Vagina (tissue), 2 donors: ENCODE measurements at places on chromosomes 13 and 19.

GRCh38 chr19:18684642-18684993 lies 1.1 kb downstream of the CRTC1 start:
- no peak for DNase-seq

- DNase-seq: no peak
These were observed 15.2 kb upstream of the TOMM40 start for GRCh38 chr19:44875666-44876451.

DNA sequence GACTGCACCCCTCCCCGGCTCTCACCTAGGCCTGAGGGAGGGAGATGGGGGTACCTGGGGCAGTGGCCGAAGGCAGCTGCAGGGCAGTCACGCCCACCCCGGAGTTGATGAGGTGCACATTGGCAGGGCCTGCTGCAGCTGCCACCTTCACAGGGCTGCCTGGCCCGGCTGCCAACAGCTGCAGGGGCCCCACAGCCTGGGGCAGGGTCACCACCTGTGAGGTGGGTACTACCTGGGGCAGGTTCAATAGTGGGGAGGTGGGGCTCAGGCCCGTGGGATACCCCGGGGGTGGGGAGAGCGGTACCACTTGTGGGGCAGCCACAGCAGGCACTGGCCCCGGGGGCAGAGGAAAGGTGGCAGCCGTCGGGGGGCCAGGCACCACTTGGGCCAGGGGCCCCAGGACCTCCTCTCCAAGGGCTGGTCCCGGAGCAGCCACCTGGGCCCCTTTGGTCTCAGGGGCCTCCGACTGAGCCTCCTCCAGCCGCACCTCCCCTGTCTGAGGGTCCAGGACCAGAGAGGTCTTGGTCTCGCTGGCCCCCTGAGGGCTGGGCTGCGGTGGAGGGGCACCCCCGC lies 2.7 kb downstream of the SIX5 start:
- DNase-seq: no peak

- no peak for DNase-seq
These were observed 2.4 kb downstream of the MARK4 start for GRCh38 chr19:45253396-45254027.

GRCh38 chr13:75687150-75687763 lies 51.1 kb downstream of the LMO7 start:
- DNase-seq: no peak

DNA sequence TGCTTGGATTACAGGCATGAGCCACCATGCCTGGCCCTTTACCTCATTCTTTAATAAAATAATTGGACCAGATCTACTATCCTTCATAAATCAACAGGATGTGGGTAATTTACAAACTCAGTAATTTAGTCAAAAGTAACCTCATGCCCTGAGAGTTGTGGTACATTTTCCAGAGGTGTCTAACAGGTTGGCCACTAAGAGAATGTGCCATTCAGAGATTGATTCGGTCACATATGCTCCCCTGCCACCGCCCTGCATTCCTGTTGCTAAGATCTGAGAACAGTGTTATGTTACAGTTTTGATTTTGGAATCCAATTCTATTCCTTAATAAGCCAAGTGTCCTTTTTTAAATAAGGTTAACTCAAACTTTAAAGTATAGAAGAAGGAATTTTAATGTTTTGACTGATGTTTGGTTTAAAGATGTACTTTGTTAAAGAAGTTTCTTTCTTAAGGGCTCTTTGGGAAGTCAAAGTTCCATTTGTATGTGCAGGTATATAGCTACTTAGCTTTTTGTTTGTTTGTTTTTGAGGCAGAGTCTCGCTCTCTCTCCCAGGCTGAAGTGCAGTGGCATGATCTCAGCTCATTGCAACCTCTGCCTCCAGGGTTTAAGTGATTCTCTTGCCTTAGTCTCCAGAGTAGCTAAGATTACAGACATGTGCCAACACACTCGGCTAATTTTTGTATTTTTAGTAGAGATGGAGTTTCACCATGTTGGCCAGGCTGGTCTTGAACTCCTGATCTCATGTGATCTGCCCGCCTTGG lies 29.2 kb downstream of the PHF11 start:
- no peak for DNase-seq

- DNase-seq: no peak
These were observed 19.9 kb downstream of the ZSWIM9 start for GRCh38 chr19:48190288-48190884.

DNA sequence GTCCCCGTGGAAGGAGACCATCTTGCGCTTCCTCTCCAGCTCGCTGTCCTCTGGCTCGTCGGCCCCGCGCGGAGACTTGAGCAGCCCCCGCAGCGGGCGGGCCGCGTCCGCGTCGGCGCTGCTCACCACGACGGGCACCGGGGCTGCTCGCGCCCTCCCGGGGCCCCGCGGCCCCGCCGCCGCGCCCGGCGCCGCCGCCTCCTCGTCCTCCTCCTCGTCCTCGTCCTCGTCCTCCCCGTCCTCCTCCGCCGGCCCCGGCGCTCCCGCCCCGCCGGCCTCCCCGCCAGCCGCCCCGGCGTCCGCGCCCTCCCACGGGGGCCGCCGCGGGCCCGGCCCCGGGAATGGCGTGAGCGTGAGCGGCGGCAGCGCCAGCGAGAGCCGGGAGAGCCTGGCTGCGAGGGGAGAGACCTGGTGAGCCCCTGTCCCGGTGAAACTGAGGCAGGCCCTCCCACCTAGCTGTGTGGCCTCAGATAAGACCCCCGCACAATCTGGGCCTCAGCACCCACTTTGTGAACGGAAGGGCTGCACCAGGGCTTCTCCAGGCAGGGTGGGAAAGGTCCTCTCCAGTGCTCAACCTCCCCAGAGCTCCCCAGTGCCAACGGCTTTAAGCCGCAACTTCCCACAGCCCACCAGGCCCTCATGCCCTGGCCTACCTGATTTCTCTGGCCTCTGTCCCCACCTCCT lies 17.8 kb downstream of the LMTK3 start:
- no peak for DNase-seq

DNA sequence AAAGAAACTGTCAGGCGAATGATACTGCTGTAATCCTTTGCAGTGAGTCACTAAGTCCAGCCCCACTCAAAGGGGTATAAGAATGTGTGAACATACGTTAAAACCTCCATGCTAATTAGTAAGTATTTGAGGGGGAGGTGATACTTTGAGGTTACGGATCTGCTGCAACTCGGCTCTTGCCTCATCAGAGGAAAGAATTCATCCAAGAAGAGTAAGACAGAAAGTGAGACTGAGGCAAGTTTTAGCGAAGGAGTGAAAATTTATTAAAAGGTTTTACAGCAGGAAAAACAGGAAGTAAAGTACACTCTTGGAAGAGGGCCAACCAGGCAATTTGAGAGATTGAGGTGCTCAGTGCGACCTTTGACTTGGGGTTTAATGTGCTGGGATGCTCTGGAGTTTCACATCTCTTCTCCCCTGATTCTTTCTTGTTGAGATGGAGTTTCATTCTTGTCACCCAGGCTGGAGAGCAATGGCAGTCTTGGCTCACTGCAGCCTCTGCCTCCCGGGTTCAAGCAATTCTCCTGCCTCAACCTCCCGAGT lies 9.8 kb downstream of the CLEC4M start:
- no peak for DNase-seq

GRCh38 chr19:40269216-40269940 lies 15.8 kb downstream of the AKT2 start:
- no peak for DNase-seq

DNA sequence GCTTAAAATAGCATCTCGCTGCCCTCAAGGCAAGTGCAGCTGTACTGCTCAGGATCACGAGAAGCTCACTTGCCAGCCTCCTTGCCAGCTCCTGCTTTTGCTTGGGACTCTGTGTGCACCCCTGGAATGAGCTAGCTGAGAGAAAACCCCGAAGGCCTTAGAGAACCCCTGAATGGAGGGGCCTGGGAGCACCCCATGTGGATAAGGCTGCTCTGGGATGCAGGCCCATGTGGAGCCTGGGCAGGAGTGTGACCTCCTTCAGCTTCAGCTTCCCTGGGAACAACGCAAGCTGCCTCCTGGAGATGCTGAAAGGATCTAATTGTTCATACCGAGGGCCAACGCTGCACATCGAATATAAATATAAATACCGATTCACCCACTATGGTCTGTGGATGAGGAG lies 109.2 kb downstream of the HSPH1 start:
- DNase-seq: no peak

DNA sequence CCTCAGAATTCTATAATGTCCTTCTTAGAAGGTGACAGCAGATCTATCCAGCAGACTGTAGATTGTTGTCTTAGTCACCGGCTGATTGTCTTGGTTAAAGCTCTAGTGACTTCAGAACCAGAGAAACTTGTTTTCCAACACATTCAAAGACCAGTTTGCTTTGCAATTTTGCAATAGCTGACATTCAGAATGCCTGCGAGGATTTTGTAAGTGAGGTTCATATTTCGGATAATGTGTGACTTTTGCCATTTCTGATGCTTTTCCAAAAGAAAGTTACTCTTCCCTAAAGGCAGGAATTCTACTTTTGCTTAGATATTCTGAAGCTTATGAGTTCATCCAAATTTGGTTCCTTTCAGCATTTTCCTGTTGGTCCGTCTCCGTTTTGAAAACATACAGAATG lies 13.2 kb downstream of the SPINT2 start:
- DNase-seq: no peak

- no peak for DNase-seq
These were observed 6.9 kb downstream of the ETFB start for GRCh38 chr19:51359294-51359693.

DNA sequence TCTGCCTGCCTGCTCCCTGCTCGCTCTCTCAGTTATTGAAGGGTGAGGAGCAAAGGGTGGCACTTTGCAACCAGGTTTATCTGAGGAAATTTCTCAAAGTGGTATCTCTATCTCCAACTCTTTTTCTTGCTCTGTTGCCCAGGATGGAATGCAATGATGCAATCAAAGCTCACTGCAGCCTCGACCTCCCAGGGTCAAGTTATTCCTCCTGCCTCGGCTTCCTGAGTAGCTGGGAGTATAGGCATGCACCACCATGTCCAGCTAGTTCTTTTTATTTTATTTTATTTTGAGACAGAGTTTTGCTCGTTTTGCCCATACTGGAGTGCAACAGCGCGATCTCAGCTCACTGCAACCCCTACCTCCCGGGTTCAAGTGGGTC lies 4.9 kb downstream of the ACTMAP start:
- no peak for DNase-seq

DNA sequence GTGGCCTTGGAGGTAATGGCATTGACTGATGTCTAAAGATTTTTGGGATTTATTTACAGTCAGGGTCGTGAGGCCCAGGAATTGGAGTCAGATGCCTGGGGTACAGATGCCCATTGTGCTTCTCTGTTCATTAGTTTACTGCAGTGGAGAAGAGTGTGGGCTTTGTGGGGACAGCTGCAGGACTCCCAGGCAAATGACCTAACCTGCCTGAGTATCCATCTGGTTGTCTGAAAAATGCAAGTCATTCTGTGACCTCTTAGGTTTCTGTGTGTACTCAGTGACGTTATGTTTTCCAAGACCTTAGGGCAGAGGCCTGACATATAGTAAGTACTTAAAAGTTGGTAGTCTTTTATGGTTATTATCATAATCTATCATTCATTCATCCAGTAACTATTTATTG lies 60.5 kb downstream of the SPATA13 start:
- no peak for DNase-seq

DNA sequence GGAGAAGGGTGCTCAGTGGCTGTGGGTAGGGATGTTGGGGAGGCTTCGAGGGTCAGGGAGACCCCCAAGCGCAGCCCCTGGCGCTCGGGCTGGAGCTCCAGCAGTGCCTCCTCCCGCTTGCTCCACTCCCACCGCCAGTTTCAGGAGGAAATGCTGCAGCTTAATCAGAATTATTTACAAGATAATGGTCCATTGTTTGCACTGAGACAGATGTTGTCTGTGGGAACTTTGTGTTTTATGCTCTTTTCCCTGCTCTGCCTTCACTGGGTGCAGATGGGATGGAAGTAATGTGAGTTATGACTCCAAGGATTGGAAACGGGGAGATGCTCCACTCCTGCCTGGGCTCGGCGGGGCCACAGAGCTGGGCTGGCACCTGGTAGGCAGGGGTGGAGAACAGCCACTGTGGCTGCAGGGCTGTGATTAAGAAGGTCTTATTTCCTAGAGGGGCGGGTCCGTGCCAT lies 192.4 kb downstream of the ZNF536 start:
- DNase-seq: no peak

- no peak for DNase-seq
These were observed 844 bp downstream of the ARRDC2 start for GRCh38 chr19:18008814-18009213.

- no peak for DNase-seq
These were observed 129.9 kb downstream of the FOXO1 start for GRCh38 chr13:40536443-40537113.

- no peak for DNase-seq
These were observed 1.7 kb downstream of the INTS6 start for GRCh38 chr13:51451134-51451466.

- no peak for DNase-seq
These were observed 11.4 kb downstream of the ZNF331 start for GRCh38 chr19:53549340-53549739.

DNA sequence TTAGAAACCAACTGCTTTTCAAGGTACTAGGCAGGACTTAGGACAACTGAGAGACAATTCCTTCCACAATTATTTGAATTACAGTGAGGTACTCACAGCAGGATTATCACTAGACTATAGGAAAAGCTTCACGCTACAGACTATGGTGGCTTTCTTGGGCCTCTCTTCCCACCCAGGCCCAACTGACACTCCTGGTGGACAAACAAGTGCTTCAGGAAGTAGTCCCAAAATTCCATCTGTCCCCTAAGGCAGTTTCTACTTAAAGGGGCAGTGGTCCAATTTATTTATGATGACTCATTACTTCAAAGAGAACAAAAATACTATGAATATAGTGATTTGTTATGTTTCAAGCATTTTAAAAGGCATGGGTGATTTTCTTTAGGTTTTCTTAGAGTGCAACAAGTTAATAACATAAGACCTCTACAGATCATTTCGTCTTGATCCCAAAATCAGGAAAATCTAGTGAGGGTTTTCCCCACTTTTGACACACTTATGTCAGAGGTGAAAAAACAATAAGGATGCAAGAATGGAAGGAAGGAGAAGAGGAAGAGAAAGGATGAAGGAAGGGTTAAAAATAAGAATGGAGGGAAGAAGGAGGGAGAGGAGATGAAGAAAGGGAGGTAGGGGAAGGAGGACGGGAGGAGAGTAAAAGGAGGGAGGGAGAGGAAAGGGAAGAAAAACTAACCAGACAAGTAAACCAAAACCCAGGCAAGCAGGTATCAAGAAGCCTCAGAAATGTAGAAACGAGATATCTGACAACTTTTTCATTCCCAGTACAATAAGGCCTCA lies 100.7 kb downstream of the SERP2 start:
- no peak for DNase-seq

DNA sequence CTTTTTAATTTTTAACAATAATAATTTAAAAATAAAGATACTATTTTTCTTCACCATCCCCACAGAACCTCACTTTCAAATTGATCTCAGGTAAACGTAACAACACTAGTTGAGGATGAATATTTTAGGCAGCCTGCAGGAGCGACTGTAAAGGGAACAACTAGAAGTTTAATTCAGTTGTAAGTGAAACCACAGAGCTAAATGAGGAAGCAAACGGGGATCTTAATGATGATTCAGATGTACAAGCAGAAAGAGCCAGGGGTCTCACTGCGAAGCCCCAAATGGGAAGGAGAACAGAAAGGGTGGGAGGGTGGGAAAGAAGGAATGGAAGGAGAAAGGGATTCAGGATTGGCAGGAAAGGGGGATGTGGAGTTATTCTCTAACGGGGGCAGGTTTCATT lies 54.6 kb upstream of the RAP2A start:
- no peak for DNase-seq

GRCh38 chr19:45906221-45906620 lies 3.8 kb upstream of the MYPOP start:
- no peak for DNase-seq
